Thoracic aorta (tissue), 2 donors: ENCODE measurements at places on chromosomes 2 and 18.

DNA sequence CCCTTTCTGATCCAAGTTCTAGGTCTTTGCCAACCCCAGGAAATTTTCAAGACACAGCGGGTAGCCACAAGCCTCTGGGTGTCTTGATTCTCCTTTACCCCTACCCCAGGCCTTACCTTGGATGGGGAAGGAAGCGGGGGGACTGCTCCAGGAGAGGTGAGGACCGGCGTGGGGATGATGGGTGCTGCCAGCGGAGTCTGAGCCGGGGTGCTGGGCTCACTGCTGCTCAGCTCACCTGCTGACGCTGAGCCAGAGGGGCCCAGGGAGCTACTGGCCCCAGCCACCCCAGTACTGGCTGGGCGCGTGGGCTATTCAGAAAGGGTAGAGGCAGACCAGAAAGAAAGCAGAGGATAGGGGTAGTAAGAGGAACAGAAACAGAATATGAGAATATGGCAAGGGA lies 8.7 kb downstream of the DCTN1 start:
- DNase-seq = no peak
- H3K27me3 ChIP-seq = no peaks in the 10 kb centered on the region
- H3K4me3 ChIP-seq = no peak overlapping the region
- peaks cover 5% of the 10 kb centered on the region for H3K4me1 ChIP-seq
- H3K36me3 ChIP-seq = peaks cover 51% of the 10 kb centered on the region

GRCh38 chr2:70778676-70779075 lies 10.7 kb upstream of the ADD2 start:
- H3K4me1 ChIP-seq = no peaks in the 10 kb centered on the region
- H3K4me3 ChIP-seq = no peak overlapping the region
- H3K27ac ChIP-seq = no peak overlapping the region
- no peak for DNase-seq

DNA sequence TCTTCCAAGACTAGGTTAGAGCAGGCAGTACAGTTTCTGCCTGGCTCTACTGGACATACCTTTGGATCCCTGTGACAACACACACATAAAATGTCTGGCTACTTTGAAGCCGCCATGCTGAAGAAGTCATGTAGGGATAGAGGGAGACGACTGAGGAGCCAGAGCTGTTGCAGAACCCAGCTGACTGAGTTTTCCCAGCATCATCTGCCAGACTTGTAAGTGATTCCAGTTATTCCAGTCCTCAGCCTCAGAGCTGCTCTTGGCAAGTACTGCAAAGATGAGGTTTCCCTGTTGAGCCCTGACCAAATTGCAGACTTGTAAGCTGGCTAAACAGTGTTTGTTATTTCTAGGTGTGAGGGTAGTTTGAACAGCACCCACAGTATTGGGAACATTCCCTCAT lies 31.5 kb upstream of the TSPYL6 start:
- no peak overlapping the region for H3K27ac ChIP-seq
- no peak overlapping the region for H3K4me3 ChIP-seq
- no peak for DNase-seq
- H3K4me1 ChIP-seq = no peaks in the 10 kb centered on the region
- H3K36me3 ChIP-seq = no peaks in the 10 kb centered on the region

- DNase-seq = no peak
- H3K27me3 ChIP-seq = no peaks in the 10 kb centered on the region
- H3K36me3 ChIP-seq = no peaks in the 10 kb centered on the region
- H3K4me3 ChIP-seq = no peak overlapping the region
- no peak overlapping the region for H3K27ac ChIP-seq
Observed at GRCh38 chr2:162613839-162614238, 224.7 kb downstream of the KCNH7 start.

DNA sequence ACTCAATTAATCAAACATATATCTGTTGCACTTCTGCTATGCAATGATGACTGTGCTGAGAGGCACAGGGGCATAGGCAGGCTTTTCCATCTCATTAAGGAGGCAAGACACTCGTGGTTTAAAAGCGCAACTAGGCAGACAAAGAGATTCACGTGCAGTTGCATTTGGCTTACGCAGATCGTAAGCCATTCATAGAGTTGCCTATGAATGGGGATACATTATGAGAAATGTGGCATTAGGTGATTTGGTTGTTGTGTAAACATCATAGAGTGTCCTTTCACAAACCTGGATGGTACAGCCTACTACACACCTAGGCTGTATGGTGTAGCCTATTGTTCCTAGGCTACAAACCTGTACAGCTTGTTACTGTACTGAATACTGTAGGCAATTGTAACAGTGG lies 284.7 kb downstream of the DCC start:
- DNase-seq = no peak
- H3K36me3 ChIP-seq = no peaks in the 10 kb centered on the region
- no peak overlapping the region for H3K4me3 ChIP-seq
- H3K27me3 ChIP-seq = no peaks in the 10 kb centered on the region
